ENCODE measurements at places on chromosomes 11 and 22.

- DNase-seq = no peak
Measured at GRCh38 chr11:75185866-75186265, 35.0 kb downstream of the SLCO2B1 start.

DNA sequence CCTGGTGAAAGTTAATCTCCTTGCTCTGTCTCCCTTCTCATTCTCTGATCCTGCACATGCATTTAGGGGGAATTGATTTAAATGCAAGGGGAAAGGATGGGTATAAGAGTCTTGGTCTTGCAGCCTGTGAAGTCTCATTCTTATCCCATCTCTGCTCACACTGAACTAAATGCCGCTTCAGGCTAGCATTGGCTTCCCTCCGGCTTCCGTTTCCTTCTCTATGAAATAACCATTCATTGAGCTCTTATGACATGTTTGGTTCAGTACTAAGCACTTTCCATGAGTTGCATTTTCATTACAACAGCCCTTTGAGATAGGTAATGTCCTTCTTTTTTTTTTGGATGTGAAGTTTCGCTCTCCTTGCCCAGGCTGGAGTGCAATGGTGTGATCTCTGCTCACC, 5.6 kb downstream of the ZBTB16 start:
- DNase-seq = no peak

DNA sequence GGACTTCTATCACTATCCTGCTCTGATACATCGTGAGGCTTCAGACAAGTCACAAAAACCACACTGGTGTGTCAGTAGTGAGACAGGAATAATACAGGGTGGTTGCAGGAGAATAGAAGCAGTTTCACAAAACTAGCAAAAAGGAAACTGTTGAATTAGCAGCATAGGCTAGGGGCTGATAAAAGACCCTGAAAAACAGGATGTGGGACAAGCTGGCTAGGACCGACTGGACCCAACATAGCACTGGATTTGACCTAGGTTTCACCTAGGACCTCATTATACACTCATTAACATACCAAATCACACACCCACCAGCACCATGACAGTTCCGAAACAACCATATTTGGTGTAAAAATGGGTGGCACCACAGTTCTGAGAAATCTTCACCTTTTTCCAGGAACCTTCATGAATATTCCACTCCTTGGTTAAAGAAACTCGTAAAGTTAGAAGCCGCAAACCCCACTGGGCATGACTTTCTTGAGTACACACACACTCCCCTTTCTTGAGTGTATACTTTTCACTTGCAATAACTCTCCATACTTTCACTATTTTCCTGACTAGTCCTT, 76.2 kb downstream of the SLC1A2 start:
- DNase-seq = peak; percentile 60

DNA sequence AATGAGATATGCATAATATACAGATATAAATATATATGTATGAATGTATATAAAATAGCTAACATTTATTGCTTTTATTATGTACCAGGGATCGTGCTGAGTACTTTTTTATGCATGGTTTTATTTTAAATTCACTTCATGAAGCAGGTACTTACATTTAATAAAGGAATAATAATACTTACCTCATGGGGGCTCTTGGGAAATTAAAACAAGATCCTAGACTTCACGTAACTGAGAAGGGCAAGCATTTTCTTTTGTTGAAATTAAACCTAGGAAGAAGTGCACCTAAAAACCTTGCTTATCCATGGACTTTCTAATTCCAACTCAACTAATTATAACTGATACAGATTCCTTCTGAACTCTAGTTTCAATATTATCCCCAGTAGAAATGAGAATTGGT, 40.0 kb upstream of the ABTB2 start:
- DNase-seq = no peak

- no peak for DNase-seq
Measured at GRCh38 chr11:1783725-1784529, 20.2 kb upstream of the CTSD start.

- no peak for DNase-seq
Measured at GRCh38 chr22:37289156-37289735, 6.9 kb downstream of the CYTH4 start.

GRCh38 chr11:17559341-17560087, 12.5 kb downstream of the OTOG start:
- no peak for DNase-seq

DNA sequence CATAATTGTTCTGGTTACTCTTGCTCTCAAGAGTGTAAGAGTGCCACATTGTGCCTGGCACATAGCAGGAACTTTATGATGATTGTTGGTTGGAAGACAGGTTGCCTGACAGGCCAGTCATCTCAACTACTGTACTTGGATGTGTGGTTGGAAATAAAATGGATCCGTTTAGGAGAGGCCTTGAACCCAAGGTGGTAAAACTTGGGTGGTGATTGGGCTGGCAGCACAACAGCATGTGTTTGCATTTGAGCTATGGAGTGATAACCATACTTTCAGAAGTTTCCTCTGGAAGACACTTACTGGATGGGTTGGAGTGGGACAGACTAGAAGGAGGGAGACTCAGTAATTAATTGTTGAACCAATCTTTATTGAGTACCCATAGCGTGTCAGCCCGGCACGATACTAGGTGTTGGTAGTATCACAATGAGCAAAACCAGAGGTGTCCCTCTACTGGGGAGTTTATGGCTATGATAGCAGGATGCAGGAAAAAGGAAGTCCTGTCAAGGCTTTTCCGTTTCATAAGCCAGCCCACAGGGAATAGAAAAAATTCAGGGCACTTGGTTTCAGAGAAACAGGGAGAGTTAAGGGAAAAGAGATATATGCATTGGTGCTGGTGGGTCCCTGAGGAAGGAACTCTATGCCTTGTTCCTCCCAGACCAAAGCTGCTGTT, 3.1 kb upstream of the TMEM109 start:
- DNase-seq = no peak

GRCh38 chr11:123640677-123641494, 13.5 kb downstream of the SCN3B start:
- DNase-seq = peak; percentile 36

- no peak for DNase-seq
Measured at GRCh38 chr11:94379613-94380012, 21.6 kb downstream of the GPR83 start.

- DNase-seq = no peak
Measured at GRCh38 chr22:28874061-28874460, 9.3 kb upstream of the ZNRF3 start.

DNA sequence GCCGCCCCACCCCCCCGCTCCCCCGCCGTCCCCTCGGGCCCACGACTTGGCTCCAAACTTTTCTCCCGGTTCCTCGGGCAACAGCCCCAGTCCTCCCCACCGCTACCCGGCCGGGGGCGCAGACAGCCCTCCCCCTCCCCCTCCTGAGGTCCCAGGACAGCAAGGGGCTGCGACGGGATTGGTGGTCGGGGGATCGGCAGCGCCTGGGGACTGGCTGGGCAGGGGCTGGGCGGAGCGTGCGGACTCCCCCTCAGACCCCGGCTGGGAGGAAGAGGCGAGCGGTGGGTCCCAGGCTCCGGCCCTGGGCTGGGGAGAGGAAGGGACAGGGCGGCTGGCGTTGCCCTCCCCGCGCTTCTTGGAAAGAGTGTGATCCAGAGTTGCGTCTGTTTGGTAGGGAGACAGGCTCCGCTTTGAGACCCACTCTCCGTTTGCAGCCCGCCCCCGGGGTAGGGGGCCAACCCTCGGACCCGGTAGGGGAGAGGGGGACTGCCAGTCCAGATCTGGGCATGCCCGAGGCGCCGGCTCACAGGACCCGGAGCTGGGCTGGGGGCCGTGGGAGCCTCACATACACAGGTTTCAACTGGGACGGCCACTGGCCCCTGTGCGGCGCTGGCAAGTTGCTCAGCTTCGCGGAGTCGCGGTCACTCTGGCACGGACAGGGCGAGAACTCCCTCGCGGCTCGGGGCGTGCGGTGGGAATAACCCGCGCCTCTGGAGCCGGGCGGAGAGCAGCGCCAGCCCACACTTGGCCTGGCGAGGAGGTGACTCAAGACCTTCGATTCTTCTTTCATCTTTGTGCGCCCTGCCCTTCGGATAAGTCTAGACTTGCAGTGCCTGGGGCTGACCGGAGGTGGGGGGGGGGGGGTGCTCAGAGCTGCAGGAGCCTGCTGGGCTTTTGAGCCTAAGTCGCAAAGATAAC, 999 bp downstream of the TSKU start:
- no peak for DNase-seq

DNA sequence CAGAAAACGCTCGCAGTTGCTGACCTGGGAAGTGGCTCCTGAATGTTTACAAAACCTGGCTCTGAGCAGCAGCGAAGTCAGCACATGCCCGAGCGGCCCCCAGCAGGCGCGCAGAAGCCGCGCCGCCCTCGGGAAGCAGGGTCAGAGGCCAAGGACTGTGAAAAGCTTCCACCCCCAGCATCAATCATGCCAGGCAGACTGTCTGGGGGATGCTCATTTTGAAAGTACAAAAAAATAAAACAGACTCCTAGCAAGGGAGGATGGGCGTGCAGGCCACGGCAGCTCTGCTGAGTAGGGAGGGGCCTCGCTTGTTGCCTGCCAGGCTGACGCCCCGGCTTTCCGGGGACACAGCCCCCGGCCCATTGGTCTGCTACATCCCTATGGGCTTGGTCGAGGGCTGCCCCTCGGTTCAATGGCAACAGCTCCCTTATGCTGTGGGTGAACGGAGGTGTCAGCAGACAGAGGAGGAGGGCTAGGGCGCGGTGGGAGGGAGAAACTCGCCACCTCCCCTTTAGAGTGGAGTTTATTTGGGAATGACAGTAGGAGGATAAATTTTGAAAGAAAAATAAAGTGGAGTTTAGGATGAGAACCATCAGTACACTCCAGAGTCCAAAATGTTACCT, 37.7 kb upstream of the GNB1L start:
- peak; percentile 29 for DNase-seq

All from CD4-positive, alpha-beta memory T cell (primary cell).